ENCODE measurements at places on chromosomes 2 and 18. TPM values are rescaled to one million over a fixed set of nuclear protein-coding genes. Genes with fewer than 3 reads are reported as not detected.

- H3K27ac ChIP-seq: peak overlapping the region; percentile 93
- DNase-seq: peak; percentile 38
- peaks cover 2% of the 10 kb centered on the region for H3K36me3 ChIP-seq
- peaks cover 10% of the 10 kb centered on the region for H3K4me1 ChIP-seq
- peak overlapping the region; percentile 99 for H3K4me3 ChIP-seq
- no peaks in the 10 kb centered on the region for H3K27me3 ChIP-seq
These were observed 782 bp downstream of the MTA3 start for GRCh38 chr2:42569116-42569711.

DNA sequence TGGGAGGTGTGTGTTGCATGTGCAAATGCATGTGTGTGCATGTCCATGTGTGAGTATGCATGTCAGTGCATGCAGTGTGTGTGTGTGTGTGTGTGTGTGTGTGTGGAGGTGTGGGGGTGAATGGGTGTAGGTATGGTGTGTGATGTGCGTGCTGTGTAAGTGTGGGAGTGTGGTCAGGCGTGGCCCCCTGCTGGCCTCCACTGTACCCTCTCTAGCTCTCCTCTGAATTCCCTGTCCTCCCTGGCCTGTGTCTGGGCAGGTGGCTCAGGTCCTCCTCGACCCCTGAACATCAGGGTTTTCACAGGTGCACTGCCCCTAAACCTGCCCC is 230.2 kb downstream of the CELF4 start:
- no peaks in the 10 kb centered on the region for H3K27me3 ChIP-seq
- no peak overlapping the region for H3K4me3 ChIP-seq
- no peak for DNase-seq
- no peaks in the 10 kb centered on the region for H3K36me3 ChIP-seq

DNA sequence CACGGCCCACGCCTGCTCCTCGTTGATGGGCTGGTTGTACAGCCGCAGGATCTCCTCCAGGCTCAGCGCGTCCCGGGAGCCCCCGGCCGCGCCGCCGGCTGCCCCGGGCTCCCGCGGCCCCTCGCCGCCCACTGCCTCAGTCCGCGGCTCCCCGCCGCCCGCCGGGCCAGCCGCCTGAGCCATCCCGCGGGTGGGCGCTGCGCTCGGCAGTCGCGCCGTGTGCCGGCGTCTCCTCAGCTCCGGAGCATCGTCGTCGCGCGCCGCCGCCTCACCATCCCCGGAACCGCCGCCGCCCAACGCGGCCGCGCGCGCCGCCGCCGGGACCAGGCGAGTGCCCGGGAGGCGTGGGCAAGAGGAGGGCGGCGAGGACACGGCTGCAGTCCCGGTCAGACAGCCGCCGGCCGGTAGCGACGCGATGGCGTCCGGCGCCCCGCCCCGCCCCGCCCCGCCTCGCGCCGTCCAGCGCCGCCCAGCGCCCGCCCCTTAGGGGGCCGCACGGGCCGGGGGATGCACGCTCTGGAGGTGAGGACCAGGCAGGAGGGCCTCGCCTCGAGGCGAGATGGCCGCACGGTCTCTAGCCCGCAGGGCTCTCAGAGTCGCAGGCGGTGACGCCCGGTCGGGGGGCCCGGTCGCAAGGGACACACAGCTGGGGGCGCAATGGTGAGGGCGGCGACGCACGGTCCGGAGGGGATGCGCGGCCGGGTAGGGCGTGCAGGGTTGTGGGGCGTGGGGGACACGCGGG is at the start of gene SPIRE1:
Gene SPIRE1 (minus strand): TSS at position 424 of the 742 bp plus-strand sequence. CDS start 241 bp downstream, at position 183.
- DNase-seq: peak; percentile 79
- H3K27me3 ChIP-seq: no peaks in the 10 kb centered on the region
- H3K36me3 ChIP-seq: no peaks in the 10 kb centered on the region

GRCh38 chr2:41992671-41993434 is 55.0 kb upstream of the PKDCC start:
- no peaks in the 10 kb centered on the region for H3K36me3 ChIP-seq
- no peak for DNase-seq
- no peak overlapping the region for H3K4me3 ChIP-seq
- peaks cover 41% of the 10 kb centered on the region for H3K4me1 ChIP-seq
- H3K27me3 ChIP-seq: no peaks in the 10 kb centered on the region

- DNase-seq: no peak
- no peaks in the 10 kb centered on the region for H3K4me1 ChIP-seq
- H3K4me3 ChIP-seq: no peak overlapping the region
These were observed 82.0 kb downstream of the DCDC2C start for GRCh38 chr2:3785220-3785889.

- H3K27ac ChIP-seq: no peak overlapping the region
- H3K4me3 ChIP-seq: no peak overlapping the region
- H3K27me3 ChIP-seq: no peaks in the 10 kb centered on the region
- H3K36me3 ChIP-seq: no peaks in the 10 kb centered on the region
These were observed 318.0 kb downstream of the SOX11 start for GRCh38 chr2:6010163-6010562.

- no peaks in the 10 kb centered on the region for H3K36me3 ChIP-seq
- H3K4me1 ChIP-seq: no peaks in the 10 kb centered on the region
- no peaks in the 10 kb centered on the region for H3K27me3 ChIP-seq
These were observed 75.8 kb upstream of the TEX51 start for GRCh38 chr2:126822921-126823320.

GRCh38 chr2:190835303-190835930 is 45.2 kb upstream of the GLS start:
- no peaks in the 10 kb centered on the region for H3K27me3 ChIP-seq
- no peak for DNase-seq
- no peaks in the 10 kb centered on the region for H3K4me1 ChIP-seq
- H3K4me3 ChIP-seq: no peak overlapping the region
- H3K36me3 ChIP-seq: no peaks in the 10 kb centered on the region
- no peak overlapping the region for H3K27ac ChIP-seq

- no peak overlapping the region for H3K27ac ChIP-seq
- no peaks in the 10 kb centered on the region for H3K4me1 ChIP-seq
- no peaks in the 10 kb centered on the region for H3K36me3 ChIP-seq
- peaks cover 84% of the 10 kb centered on the region for H3K27me3 ChIP-seq
- no peak overlapping the region for H3K4me3 ChIP-seq
These were observed 101.2 kb downstream of the DLGAP1 start for GRCh38 chr18:4353853-4354418.

GRCh38 chr2:85694052-85695025 is at the start of gene GNLY:
TSS of gene GNLY (plus strand) at chr2:85694358. CDS start at chr2:85694419, 61 bp downstream.
- DNase-seq: no peak
- H3K27me3 ChIP-seq: no peaks in the 10 kb centered on the region
- no peaks in the 10 kb centered on the region for H3K36me3 ChIP-seq
- H3K4me1 ChIP-seq: no peaks in the 10 kb centered on the region

- H3K4me1 ChIP-seq: peaks cover 15% of the 10 kb centered on the region
- peak overlapping the region; percentile 6 for H3K27ac ChIP-seq
- H3K4me3 ChIP-seq: no peak overlapping the region
These were observed 8.4 kb downstream of the BCL11A start for GRCh38 chr2:60544954-60545560.

- no peaks in the 10 kb centered on the region for H3K4me1 ChIP-seq
- DNase-seq: no peak
- no peaks in the 10 kb centered on the region for H3K27me3 ChIP-seq
- no peaks in the 10 kb centered on the region for H3K36me3 ChIP-seq
- no peak overlapping the region for H3K4me3 ChIP-seq
These were observed 128.4 kb upstream of the MEIS1 start for GRCh38 chr2:66306483-66306882.

DNA sequence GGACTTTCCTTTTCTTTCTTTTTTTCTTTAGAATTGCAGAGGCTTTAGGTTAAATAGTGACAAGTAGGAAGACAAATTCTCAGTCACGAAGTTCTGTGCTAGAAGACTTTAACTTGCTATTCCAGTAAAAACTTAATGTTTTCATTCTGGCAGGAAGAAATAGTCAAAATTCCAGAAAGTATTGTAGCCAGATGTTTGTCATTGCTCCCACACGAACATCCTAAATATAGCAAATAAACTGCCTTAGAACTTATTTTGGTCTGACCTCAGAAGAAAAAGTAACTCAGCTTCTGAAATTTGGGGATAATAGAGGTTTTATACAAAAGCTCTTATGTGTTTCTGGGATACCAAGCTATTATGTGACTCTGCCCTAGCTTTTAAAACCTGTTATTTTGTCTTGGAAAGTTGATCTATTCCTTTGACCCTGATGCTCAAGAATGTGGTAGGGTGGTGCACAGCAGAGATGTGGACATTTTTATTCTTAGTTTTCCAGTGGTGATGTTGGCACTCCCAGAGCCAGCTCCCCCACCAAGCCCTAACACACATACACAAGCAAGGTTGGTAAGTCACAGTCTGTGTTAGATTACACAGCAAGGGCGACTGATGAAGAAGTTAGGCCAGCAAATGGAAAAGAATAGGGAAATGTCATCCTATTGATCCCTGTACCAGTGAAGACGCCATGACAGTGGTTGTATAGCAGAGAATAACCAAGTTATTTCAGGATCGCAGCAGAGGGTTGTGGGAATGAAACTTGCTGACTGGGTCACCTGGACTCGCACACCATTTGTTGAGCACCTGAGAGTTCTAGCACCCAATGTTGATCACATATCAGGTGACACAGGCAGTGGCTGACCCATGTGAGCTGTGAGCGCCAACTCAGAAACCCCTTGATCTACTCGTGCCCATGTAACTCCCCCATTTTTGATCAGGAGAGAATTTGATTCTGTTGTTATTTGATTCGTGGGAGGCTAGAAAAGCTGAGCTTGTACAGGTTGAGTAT is 23.7 kb downstream of the FARP2 start:
- no peak overlapping the region for H3K27ac ChIP-seq
- H3K27me3 ChIP-seq: no peaks in the 10 kb centered on the region
- no peaks in the 10 kb centered on the region for H3K4me1 ChIP-seq
- peak; percentile 35 for DNase-seq
- H3K4me3 ChIP-seq: no peak overlapping the region
- H3K36me3 ChIP-seq: no peaks in the 10 kb centered on the region

DNA sequence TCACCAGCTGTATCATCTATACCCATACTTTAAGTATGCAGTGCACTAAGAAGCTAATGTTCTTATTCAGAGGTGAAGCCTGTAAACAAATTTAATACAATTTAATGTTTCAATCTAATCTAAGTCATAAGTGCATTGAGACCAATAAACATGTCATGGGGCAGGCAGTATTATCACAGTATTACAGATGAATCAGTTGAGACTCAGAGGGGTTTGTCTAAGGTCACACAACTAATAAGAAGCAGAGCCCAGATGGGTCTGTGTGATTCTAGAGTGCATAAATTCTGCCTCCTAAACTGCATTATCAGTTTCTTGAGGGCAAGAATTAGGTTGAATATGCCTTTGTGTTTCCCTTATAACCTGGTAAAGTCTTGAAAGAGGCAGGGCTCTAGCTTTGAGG is 140.9 kb upstream of the RNF152 start:
- no peaks in the 10 kb centered on the region for H3K4me1 ChIP-seq
- no peak for DNase-seq
- H3K36me3 ChIP-seq: no peaks in the 10 kb centered on the region
- H3K27ac ChIP-seq: no peak overlapping the region
- H3K27me3 ChIP-seq: no peaks in the 10 kb centered on the region

DNA sequence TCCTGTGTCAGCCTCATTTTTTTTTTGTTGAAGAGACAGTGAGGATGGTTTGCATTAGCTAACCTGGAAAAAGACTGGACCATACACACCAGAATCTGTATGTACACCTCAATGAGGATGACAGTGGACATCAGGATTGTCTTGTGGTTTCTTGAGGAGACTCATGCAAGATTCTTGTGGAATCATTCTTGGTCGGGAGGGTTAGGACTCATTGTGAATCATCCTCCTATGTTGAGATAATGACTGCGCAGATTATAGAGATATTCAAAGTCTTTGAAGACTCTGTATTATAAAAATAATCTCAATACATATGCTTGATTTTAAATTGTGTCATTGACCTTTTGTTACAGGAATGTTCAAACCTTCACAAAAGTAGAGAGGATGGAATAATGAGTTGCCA is 49.1 kb upstream of the DOCK10 start:
- no peak overlapping the region for H3K27ac ChIP-seq
- H3K27me3 ChIP-seq: no peaks in the 10 kb centered on the region
- H3K4me3 ChIP-seq: no peak overlapping the region
- no peaks in the 10 kb centered on the region for H3K4me1 ChIP-seq
- no peak for DNase-seq

Gene CCDC74A
- 10.4 TPM for polyA plus RNA-seq

Gene FIGN
- 12.6 TPM for polyA plus RNA-seq

Gene EFHD1
- 12.4 TPM for polyA plus RNA-seq

Gene PAX3
- 8.0 TPM for polyA plus RNA-seq

Gene ZSWIM2
- not detected for polyA plus RNA-seq

Gene ADCYAP1
- not detected for polyA plus RNA-seq

All from cardiac muscle cell (in vitro differentiated cells and primary cell).